Activated CD4-positive, alpha-beta T cell treated with anti-CD3 and anti-CD28 coated beads for 24 hours (primary cell): ENCODE measurements at places on chromosomes 5 and 9.

DNA sequence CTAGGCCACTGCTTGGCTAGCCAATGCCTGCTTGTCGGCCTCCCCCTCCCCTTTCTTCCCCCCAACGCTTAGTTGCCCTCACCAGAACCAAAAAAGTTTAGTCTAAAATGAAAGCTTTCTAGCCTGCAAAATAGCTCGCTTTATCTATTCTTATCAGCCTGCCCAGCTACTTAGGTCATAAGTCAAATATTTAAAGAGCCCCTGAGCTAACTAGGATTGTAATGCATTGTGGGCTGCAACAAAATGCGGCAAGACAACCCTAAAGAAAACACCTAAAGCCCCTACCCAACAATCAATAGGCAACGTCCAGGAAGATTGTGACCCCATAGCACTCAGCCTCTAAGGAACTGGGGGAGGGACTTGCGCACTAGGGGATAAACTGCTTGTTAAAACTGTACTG is 38.6 kb upstream of the PCSK5 start:
- DNase-seq: no peak

DNA sequence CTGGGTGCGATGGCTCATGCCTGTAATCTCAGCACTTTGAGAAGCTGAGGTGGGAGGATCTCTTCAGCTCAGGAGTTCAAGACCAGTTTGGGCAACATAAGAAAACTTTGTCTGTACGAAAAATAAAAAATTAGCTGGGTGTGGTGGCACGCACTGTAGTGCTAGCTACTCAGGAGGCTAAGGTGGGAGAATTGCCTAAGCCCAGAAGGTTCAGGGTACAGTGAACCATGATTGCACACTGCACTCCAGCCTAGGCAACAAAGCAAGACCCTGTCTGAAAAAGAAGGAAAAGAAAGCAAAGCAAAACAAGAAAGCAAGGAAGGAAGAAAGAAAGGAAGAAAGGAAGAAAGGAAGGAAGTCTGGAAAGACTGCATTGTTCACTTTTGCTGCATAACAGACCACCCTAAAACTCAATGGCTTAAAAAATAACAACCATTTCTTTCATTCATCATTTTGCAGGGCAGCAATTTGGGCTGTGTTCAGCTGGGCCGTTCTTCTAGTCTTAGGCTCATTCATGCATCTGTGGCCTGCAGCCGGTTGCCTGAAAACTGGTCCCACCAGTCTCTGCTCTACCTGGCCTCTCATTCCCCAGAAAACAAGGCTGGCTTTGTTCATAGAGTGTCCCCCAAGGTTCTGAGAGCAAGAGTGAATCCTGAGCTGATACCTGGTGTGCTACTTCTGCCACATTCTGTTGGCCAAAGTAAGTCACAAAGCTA is 82.4 kb upstream of the MIER3 start:
- no peak for DNase-seq

GRCh38 chr9:19298436-19299000 is 68.0 kb downstream of the DENND4C start:
- DNase-seq: no peak

- DNase-seq: no peak
Observed at GRCh38 chr5:90955001-90955635, 396.5 kb downstream of the ADGRV1 start.

- no peak for DNase-seq
Observed at GRCh38 chr5:104859437-104859836, 1296.8 kb upstream of the NUDT12 start.

DNA sequence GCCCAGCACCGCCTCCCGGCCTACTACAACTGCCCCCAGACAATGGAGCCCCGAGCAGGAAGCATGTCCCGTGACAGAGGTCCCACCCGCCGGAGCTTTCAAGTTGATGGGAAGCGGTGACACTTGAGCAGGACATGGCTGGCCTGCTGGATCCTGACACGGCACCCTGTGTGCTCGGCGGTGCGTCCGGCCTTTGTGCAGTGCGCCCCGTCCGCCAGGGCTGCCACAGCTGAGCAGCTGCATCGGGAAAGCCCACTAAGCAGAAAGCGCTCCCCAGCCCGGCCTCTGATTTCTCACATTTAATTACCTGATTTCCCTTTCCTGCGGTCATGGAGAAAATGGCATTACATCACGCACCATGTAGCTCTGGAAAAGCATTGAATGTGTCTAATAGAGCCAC is 611.9 kb downstream of the IRX1 start:
- no peak for DNase-seq

- DNase-seq: no peak
Observed at GRCh38 chr5:119255571-119256356, 100.1 kb upstream of the TNFAIP8 start.

DNA sequence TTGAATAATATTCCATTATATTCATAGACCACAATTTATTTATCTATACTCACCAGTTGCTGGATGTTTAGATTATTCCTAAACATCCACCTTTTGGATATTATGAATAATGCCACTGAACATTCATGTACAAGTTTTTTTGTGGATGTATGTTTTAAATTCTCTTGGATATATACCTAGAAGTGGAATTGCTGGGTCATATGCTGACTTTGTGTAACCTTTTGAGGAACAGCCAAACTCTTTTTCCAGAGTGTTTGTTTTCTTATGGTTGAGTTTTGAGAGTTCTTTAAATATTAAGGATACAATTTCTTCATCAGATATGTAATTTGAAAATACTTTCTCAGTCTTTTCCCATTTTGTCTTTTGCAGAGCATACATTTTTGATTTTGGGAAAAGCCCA is 2.7 kb downstream of the VPS13A start:
- DNase-seq: no peak

GRCh38 chr5:40440746-40441145 is 239.0 kb upstream of the PTGER4 start:
- DNase-seq: no peak

GRCh38 chr5:160950311-160950710 is 98.3 kb upstream of the ATP10B start:
- DNase-seq: no peak

GRCh38 chr9:8244505-8245092 is 445.0 kb upstream of the DMAC1 start:
- DNase-seq: no peak

DNA sequence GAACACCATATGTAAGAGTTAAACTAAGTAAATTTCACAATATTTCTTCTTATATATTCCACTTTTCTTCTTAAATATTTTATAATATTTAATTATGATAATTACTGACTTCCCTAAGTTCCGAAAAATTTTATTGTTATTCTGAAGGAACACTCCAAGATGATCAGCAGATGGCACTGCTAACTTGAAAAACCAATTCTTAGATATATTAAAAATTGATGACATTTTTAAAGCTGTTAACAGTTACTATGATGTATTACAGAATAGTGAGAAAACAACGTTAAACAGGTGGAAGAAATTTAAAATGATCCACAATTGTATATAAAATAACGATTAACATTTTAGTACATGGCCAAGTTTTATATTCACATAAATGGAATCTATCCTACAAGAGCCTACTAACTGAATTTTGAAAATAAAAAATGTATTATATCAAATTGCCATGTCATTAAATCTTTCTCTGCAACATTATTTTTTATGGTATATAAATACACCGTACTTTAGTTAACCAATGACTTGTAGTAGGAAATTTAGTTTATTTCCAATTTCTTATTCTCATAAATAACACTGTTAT is 30.1 kb upstream of the MUSK start:
- no peak for DNase-seq

- no peak for DNase-seq
Observed at GRCh38 chr5:41465493-41466171, 44.8 kb downstream of the PLCXD3 start.

- DNase-seq: no peak
Observed at GRCh38 chr5:173103411-173103810, 40.9 kb upstream of the BNIP1 start.

DNA sequence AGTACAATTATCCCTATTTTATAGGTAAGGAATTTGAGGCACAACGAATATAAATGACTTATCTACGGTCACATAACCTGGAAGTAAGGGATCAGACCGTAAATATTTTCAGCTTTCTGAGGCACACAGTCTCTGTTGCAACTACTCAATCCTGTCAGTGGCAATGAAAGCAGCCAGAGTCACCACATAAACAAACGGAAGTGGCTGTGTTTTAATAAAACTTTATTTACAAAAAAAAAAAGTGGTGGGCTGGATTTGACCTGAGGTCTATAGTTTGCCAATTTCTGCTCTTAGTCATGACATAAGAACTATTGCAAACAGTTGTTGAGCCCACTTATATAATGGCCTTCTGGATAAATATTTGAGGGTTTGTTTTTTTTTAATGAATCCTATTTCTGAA is 29.6 kb downstream of the ZNF366 start:
- no peak for DNase-seq

DNA sequence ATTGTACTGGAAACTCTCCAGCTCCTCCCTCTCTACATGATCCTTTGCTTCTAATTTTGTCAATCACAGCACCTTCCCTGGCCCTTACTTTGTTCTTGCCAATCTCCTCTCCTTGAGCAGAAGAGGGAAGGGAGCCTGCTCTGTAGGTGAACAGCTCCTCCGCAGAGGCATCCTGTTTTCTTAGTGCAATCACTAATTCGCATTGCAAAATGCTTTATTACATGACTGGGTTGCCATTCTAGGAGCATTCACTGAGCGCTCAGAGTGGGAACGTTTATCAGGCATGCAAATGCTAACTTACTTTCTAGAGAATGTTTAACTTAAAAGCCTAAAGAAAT is 416 bp upstream of the SNX18 start:
- no peak for DNase-seq

GRCh38 chr9:81211741-81212140 is 477.6 kb downstream of the TLE1 start:
- no peak for DNase-seq

- no peak for DNase-seq
Observed at GRCh38 chr5:123116757-123117156, 27.7 kb downstream of the PRDM6 start.

- DNase-seq: no peak
Observed at GRCh38 chr5:85921590-85921989, 696.2 kb upstream of the COX7C start.

DNA sequence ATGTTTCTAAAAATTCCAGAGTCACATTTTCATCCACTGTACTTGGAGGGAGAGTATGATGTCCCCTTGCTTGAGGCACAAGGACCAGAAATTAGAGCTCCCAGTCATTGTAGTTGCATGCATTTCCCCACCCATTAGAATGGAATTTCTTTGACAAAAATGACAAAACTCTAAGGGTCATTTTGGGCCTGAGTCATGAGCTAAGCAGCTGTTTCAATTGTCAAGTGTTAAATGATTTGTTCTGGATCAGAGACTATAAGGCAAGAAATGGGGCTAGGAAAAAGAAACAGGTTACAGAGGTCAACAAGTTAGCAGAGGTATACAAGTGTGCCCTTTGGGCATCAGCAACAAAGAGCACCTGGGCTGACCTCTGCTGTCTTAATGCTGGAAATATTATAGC is 131.2 kb upstream of the IQGAP2 start:
- no peak for DNase-seq

GRCh38 chr5:136820848-136821247 is 455.5 kb upstream of the TRPC7 start:
- no peak for DNase-seq

DNA sequence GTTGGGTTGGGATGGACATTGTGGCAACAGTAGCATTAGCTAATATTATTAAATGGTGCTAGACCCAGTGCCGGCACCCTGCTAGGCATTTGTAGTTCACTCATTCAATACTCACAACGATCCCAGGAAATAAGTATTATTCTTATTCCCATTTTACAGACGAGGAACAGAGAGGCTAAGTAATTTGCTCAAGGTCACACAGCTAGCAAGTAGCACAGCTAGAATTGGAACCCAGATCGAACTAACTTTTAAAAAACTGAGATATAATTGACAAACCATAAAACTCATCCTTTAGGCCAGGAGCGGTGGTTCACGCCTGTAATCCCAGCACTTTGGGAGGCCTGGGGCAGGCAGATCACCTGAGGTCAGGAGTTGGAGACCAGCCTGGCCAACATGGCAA is 79.5 kb downstream of the SH3PXD2B start:
- no peak for DNase-seq

DNA sequence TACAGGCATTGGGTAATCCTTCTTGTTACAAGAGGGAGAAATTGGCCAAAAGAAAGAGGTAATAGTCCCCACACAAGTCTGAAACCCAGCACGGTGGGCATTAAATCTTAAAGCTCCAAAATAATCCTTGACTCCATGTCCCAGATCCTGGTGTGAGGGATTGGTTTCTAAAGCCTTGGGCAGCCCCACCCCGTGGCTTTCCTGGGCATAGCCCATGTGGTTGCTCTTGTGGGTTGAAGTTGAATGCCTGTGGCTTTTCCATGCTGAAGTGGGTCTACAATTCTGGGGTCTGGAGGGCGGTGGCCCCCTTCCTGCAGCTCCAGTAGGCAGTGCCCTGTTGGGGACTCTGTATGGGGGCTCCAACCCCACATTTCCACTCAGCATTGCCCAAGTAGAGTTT is 91.8 kb upstream of the LARP1 start:
- no peak for DNase-seq

GRCh38 chr5:134138416-134139376 is 24.2 kb downstream of the TCF7 start:
- no peak for DNase-seq

DNA sequence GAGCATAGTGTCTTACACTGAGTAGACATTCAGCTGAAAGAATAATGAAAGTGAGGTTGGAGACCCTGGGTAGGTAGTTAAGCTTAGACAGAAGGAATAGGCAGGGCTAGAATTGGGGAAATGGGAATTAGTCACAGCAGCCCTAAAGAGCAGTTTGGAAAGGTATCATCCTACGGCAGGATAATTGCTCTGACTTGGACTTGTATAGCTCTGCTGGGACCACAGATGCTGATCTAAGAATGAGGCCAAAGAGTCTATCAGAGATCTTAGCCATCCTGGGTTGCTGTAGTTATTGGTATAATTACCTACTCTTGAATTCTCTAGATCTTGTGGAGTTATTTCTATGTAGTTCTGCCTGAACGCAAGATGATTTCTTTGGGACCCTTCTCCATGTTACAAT is 288.0 kb downstream of the ASTN2 start:
- no peak for DNase-seq

DNA sequence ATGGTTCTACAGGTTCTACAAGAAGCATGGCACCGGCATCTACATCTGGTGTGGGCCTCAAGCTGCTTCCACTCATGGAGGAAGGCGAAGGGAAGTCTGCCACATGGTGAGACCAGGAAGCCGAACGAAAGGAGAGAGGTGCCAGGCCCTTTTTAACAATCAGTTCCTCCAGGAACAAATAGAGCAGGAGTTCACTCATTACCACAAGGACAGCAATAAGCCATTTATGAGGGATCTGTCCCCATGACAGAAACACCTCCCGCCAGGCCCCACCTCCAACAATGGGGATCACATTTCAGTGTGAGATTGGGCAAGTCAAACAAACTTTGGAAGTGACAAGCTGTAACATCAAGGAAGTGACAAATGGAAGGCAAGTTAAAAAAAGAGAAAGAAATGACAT is 95.5 kb upstream of the PTPN3 start:
- DNase-seq: no peak

GRCh38 chr5:151924564-151925301 is at the start of gene GLRA1:
Gene GLRA1, minus strand, starts transcription at chr5:151924851. Its CDS starts 302 bp downstream, at chr5:151924549.
- no peak for DNase-seq

- DNase-seq: peak; percentile 18
Observed at GRCh38 chr5:50666261-50667022, at the start of gene PARP8. Gene PARP8, plus strand, starts transcription at chr5:50666637. Its CDS starts 459 bp downstream, at chr5:50667096.

GRCh38 chr5:151257731-151258181 is 4.8 kb downstream of the GM2A start:
- DNase-seq: no peak
